ENCODE measurements at places on chromosomes 12 and 14.
A peak's percentile ranks its signal among the peaks of the same experiment; 100 is the strongest.

- DNase-seq = no peak
These were observed 25.1 kb downstream of the SPPL3 start for GRCh38 chr12:120879102-120879501.

GRCh38 chr12:106248312-106248845 lies 559 bp upstream of the CKAP4 start:
- no peak for DNase-seq

GRCh38 chr12:4379405-4379804 lies at the start of gene FGF23:
TSS of gene FGF23 (minus strand) at chr12:4379712. CDS start at chr12:4379582, 130 bp downstream.
- DNase-seq = no peak

DNA sequence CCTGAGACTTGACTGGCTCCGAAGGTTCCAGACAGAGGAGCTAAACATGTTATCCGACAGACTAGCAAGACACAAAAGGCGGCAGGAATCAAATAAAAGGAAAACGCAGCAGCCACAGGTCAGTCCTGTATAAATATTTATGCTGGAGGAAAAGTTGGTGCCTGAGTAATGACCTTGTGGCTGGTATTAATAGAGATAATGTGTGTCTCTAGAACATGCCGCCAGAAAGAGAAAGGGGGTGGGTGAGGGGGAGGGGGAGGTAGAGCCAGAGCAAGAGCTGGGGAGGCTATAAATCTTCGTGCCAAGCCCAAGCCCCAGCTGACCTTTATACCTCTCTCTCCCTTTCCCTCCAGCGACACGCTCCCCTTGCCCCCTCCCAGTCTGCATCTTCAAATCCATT lies 590.4 kb downstream of the MED13L start:
- no peak for DNase-seq

GRCh38 chr12:22722779-22723178 lies 97.8 kb downstream of the ETNK1 start:
- DNase-seq = no peak

DNA sequence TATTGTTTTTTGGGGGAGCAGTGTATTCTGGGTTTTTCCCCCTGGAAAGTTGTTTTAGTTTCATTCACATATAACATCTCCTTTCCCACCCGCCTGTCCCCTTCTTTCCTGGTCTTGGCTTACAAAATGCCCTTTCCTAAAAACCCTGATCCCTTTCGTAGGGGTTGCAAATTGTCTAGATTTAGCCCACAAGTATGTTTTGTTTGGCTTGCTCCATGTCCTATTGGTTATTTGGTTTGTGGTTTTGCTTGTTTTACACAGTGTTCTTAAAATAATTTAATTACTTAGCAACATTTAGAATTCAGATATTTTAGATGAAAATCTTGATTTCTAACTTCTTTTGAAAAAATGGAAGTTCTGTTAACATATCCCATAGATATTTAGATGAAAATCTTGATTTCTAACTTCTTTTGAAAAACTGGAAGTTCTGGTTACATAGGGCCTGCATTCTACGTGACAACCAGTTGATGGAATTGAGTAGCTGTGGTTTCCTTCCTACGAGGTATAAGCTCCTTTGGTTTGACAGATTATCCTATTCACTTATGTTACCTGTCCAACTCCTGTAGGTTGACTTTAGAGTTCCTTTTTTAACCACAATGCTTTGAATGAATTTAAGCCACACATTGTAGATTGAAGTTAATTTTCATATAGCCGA lies 89.2 kb upstream of the TMEM263 start:
- DNase-seq = no peak

GRCh38 chr12:14976658-14977057 lies 3.8 kb downstream of the PDE6H start:
- DNase-seq = no peak

GRCh38 chr12:33247625-33248024 lies 192.0 kb downstream of the SYT10 start:
- DNase-seq = no peak

DNA sequence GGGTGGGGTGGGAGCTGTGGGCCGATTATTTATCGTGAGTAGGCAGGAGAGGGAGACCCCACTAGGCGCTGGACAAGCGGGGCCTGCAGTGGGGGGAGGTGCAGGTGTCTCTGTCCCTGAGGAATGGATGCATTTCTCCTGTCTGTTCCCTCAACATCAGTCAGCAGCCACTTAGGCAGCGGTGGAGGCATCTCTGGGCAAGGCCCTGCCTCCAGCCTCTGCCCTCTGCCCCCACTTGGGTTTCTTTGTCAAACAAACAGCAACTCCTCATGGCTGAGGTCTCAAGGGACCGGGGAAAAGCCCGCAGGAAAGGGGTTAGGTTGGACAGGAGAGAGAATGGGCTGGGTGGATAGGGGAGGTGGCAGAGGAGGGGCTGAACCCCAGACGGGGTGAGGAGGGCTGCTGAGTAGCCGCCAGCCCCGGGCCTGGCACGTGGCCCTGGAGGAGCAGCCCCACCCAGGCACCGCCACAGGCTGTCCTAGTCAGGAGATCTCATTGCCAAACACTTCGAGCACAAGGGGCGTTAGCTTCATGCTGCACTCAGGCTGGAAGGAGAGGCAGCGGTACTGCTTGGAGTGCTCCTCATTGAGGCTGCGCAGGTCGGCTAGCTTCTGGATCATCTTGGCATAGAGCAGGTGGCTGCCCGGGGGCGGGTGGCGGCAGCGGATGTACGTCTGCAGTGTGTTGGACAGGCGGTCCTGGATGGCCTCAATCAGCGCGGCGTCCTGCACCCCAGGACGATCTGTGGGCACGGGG lies 24.7 kb upstream of the HDAC7 start:
- DNase-seq = no peak

- DNase-seq = no peak
These were observed 112.7 kb downstream of the DICER1 start for GRCh38 chr14:95044463-95045105.

DNA sequence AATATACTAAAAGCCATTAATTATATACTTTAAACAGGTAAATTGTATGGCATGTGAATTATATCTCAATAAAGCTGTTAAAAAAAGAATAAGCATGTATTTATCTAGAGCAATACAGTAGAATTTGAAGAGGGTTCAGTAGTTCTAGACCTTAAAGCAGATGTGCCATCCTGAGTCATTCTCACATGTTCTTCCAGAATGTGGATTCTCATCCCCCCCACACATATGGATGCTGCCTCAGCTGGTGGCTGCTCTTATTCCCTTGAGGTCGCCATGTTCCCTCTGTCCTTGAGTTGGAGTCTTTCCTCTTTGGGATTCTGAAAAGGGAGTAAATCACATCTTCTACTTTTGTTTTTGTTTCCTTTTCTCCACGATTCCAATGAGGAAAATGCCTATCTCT lies 321.3 kb downstream of the AEBP2 start:
- DNase-seq = no peak

DNA sequence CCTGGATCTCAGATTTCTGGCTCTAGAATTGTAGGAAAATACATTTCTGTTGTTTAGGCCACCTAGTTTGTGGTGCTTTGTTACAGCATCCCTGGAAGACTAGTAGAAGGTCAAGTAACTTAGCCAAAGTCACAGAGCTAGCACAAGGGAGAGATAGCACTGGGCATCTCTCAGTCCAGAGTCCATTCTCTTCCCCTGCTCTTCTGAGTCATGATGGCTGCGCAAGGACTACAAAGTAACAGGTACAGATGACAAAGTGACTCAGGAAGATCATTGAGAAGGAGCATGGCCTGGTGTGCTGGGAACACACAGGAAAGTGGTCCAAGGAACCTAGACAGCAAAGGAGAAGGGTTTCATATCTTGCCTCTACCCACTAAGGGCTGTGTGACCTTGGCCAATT lies 19.3 kb downstream of the SLC17A8 start:
- no peak for DNase-seq

DNA sequence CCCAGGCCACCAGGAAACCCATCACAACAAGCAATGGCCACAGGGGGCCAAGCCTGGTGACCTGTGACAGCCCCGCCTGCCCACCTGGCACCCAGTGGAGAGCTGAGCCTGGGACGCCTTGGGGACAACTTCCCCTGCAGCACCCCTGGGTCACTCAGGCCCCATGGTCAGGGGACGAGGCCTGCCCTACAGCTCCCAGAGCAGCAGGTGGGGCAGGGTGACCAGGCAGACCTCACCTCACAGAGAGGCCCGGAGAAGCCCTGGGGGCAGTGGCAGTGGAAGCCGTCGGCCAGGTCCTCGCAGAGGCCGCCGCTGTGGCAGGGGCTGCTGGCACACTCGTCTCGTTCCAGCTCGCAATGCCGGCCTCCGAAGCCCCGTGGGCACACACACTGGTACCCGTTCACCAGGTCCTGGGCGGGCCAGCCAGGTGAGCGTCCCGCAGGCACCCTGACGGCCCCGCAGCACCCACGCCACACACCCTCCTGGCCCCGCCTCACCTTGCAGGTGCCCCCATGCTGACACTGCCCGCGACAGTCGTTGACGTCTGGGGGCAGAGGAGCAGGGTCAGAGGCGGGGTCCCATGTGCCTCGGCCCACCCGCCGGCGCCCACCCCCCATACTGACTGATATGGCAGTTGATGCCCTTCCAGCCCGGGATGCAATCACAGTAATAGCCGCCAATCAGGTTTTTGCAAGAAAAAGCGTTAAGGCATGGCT lies 18.1 kb downstream of the JAG2 start:
- DNase-seq = no peak

DNA sequence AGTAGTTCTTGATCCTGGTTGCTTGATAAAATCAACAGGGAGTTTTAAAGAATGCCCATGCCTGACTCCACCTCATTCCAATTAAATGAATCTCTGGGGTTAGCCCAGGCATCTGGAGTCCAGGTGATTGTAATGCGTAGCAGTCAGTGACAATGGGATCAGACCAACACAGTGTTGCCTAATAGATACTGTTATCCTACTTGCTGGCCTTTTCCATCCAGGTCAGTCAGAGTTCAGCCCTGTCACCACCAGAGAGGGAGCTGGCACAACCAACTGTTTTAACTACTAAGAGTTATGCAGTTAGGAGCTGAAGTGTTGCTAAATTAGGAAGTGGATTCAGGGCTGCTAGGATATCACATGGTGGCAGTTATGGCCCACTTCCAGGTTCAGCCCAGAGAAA lies 107.1 kb downstream of the GPR135 start:
- no peak for DNase-seq

GRCh38 chr12:121110211-121110940 lies 22.3 kb upstream of the P2RX7 start:
- peak; percentile 74 for DNase-seq

GRCh38 chr12:94813314-94813713 lies 163.0 kb upstream of the TMCC3 start:
- DNase-seq = no peak

GRCh38 chr12:56486694-56487093 lies 1.3 kb downstream of the GLS2 start:
- no peak for DNase-seq

- no peak for DNase-seq
These were observed 5.4 kb downstream of the JAG2 start for GRCh38 chr14:105163040-105163742.

- DNase-seq = no peak
These were observed 463 bp downstream of the NACA start for GRCh38 chr12:56724701-56724971.

- no peak for DNase-seq
These were observed 7.7 kb downstream of the XRCC3 start for GRCh38 chr14:103707329-103708263.

- DNase-seq = no peak
These were observed 59.8 kb upstream of the MED13L start for GRCh38 chr12:116337312-116337711.

- no peak for DNase-seq
These were observed 80.4 kb upstream of the DIO3 start for GRCh38 chr14:101480747-101481530.

DNA sequence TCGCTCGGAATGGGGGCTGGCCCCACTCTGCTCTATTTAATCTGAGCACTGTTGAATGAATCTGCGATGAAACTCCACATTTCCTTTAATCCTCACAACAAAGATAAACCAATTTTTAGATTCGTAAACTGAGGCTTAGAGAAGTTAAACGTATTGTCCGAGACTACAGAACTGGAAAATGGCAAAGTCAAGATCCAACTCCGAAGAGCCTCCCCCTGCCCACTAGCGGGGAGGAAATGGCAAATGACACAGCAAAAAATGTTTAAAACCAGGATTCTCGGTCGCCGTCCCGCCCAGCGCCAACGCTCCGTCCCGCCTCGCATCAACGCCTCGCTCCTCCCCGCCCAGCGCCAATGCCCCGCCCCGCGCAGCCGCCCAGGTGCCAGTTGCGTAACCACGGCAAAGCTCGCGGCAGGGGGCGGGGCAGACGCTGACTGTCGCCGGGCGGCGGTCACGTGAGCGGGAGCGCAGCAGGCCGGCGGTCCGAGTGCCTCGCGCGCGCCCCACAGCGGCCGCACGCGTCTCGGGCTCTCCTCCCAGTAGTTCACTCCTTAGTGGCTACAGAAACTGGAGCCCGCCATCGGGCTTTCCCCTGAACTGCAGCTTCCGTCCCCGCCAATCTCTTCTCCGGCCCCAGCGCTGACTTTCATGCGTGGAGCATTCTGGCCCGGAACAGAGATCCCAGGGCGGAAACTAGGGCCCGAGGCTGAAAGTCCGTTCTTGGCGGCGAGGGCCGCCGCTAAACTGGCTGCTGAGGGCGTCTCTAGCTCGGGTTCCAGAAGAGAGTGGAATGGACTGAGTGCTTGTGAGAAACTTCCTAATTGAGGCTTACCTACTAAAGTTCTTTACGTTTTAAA lies 13.6 kb upstream of the LRRC23 start:
- peak; percentile 99 for DNase-seq

- no peak for DNase-seq
These were observed 142.2 kb upstream of the FKBP4 start for GRCh38 chr12:2652401-2653081.

- DNase-seq = no peak
These were observed 501.2 kb downstream of the GALC start for GRCh38 chr14:87491816-87492215.

DNA sequence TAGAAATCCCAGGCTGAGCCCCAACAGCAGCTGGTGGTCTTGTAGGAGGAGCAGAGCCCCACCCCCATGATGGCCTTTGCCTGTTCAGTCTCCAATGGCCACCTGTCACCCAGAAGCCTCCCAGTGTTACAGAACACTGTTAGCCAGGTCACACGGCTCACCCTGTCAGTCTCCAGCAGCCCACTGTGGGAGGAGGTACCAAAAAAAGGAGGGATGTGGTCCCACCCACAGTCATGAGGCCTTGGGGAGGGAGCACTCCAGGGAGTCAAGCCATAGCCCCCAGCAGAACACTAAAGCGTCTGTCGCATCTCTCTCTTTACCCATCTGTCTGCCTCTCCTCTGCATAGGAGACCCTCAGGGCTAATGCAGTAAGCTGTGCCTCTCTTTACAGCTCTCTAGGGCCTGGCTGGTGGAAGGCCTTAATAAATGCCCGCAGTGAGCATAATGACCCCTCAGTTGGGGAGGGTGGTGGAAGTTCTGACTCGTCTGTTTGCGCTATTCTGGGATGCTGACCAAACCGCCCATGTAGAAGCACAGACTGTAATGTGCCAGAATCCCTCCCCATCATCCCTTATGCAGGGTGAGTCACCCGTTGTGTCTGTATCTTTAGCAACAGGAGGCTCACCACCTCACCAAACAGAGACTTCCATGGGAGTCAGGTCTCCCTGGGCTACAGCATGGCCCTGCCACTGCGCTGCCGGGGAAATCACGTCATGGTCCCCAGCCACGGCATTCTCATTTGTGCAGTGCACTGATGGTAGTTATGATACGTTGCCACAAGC lies 14.6 kb downstream of the C14orf132 start:
- no peak for DNase-seq
